Kidney (tissue), 22 donors: ENCODE measurements at places on chromosomes 5 and 9. TPM values are rescaled to one million over a fixed set of nuclear protein-coding genes. Genes with fewer than 3 reads are reported as not detected.

CTXN3 gene
- 79.2 TPM for polyA plus RNA-seq

ROPN1L gene
- 1.4 TPM for polyA plus RNA-seq

GRCh38 chr9:133130685-133131244 lies 9.7 kb upstream of the RALGDS start:
- no peak overlapping the region for H3K4me3 ChIP-seq
- no peaks in the 10 kb centered on the region for H3K27me3 ChIP-seq
- no peaks in the 10 kb centered on the region for H3K36me3 ChIP-seq
- peaks cover 38% of the 10 kb centered on the region for H3K4me1 ChIP-seq

- H3K4me1 ChIP-seq = no peaks in the 10 kb centered on the region
- H3K36me3 ChIP-seq = no peaks in the 10 kb centered on the region
- no peak overlapping the region for H3K27ac ChIP-seq
- peaks cover 11% of the 10 kb centered on the region for H3K27me3 ChIP-seq
- H3K4me3 ChIP-seq = no peak overlapping the region
- DNase-seq = no peak
Measured at GRCh38 chr9:128399861-128400260, 20.8 kb upstream of the CERCAM start.

- DNase-seq = peak; percentile 83
- no peaks in the 10 kb centered on the region for H3K36me3 ChIP-seq
- H3K4me3 ChIP-seq = no peak overlapping the region
- no peak overlapping the region for H3K27ac ChIP-seq
Measured at GRCh38 chr5:117680426-117680825, 1105.8 kb upstream of the SEMA6A start.

MIER3 gene
- 4.7 TPM for polyA plus RNA-seq

DNA sequence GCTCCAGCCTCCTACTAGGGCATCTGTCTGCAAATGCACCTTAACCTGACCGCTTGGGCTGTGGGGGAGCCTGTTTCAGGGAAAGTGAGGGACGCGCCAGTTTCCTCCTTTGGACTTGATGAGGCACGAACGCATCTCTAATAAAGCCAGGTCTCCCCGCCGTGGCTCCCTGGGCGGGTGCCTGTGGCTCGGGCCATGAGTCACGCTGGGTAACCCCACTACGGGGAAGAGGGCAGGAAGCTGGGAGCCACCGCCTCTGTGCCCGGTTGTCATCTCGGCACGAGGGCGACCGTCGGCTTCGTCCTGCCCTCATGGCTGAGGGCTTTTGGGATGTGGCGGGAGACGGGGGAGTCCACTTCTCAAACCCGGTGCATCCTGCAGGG lies 12.1 kb downstream of the NOTCH1 start:
- peaks cover 5% of the 10 kb centered on the region for H3K4me1 ChIP-seq
- no peaks in the 10 kb centered on the region for H3K36me3 ChIP-seq
- no peaks in the 10 kb centered on the region for H3K27me3 ChIP-seq

GRCh38 chr5:139930406-139930805 lies 112.7 kb downstream of the NRG2 start:
- H3K4me3 ChIP-seq = no peak overlapping the region
- no peak overlapping the region for H3K27ac ChIP-seq
- H3K4me1 ChIP-seq = no peaks in the 10 kb centered on the region
- DNase-seq = no peak

GRCh38 chr9:34496149-34496712 lies 26.6 kb downstream of the ENHO start:
- no peak overlapping the region for H3K27ac ChIP-seq
- H3K4me1 ChIP-seq = no peaks in the 10 kb centered on the region
- no peaks in the 10 kb centered on the region for H3K27me3 ChIP-seq
- H3K36me3 ChIP-seq = no peaks in the 10 kb centered on the region

- no peak overlapping the region for H3K27ac ChIP-seq
- no peak overlapping the region for H3K4me3 ChIP-seq
- no peaks in the 10 kb centered on the region for H3K36me3 ChIP-seq
- peaks cover 2% of the 10 kb centered on the region for H3K4me1 ChIP-seq
- no peak for DNase-seq
Measured at GRCh38 chr5:73336366-73336765, 112.2 kb downstream of the FOXD1 start.

DNA sequence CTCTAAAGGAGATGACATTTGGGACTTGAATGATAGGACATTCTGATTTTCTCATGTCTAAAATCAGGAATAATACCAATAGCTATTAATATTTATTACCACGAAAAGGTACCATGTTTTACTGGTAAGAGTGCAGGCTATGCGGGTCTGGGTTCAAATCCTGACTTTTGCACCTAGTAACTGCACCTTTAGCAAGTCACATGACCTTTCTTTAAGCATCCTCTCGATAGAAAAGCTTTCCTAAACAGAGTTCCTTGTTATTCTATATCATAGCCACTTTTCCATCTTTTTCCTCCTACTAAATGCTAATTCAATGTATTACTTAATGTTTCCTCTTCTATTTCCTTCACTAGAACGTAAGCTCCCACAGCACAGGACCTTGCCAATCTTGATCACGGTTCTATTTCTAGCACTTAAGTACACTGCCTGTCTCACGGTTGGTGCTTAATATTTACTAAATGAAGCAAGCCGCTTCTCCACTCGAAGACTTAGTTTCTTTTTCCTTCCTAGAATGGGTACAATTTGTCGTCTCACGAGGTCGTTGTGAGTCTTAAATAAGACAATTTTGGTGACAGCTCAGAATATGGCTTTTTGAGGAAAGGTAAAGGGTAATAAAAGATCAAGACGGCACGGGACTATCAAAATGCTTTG lies 816 bp downstream of the RBM18 start:
- H3K27me3 ChIP-seq = no peaks in the 10 kb centered on the region
- no peak for DNase-seq
- peak overlapping the region; percentile 98 for H3K4me3 ChIP-seq
- peaks cover 13% of the 10 kb centered on the region for H3K4me1 ChIP-seq
- peaks cover 7% of the 10 kb centered on the region for H3K36me3 ChIP-seq

DNA sequence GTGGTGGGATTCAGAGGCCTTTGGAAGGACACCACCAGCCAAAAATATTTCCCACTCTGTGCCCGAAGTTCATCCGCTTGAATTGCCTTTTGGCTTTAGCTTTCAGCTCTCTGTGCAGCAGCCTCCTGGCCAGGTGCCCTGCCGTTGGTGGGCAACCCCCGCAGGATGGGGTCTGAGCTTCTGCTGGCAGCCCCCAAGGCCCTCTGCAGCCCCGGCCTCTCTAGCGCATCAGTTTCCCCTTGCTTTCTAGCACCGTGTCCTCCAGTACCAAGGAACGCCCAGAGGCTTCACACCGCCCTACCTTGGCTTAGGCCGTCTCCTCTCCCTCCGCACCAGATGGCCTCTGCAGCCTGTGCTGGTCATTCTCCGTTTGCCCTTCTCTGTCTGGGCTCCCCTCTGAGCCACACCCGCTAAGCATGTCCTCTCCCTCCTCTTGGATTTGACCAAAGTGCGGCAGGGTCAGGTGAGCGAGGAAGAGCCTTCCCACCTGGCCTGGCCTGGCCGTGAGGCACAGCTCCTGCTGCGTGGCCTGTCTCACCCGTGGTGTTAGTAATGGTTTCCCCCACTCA lies 4.2 kb upstream of the TSC1 start:
- peaks cover under 1% of the 10 kb centered on the region for H3K4me1 ChIP-seq
- DNase-seq = no peak
- H3K36me3 ChIP-seq = no peaks in the 10 kb centered on the region
- H3K4me3 ChIP-seq = no peak overlapping the region
- H3K27me3 ChIP-seq = no peaks in the 10 kb centered on the region

DNA sequence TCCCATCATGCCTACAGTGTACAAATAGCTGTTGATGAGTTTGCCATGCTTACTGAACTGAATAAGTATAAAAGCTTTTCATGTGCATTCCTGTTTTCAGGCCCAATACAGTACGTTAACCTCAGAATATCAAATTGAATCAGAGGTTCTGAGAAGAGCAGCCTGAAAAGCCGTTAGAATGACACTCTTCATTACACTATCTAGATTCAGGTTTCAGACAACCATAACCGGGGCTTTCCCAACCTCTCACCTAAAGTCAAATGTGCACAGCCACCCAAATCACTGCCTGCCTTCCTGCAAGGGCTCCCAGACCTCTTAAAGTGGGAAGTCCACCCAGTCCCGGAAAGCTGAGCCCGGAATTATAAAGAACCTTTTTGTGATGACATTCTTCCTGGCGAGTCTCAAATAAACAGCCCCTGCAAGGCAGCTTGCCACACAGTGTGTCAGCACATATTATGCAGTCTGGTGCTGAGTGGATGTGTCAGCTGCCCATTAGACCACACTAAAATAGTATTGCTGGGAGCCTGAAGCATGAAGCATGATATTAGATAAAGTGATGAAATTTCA lies 245.8 kb downstream of the TLE4 start:
- no peak overlapping the region for H3K27ac ChIP-seq
- no peak for DNase-seq
- no peaks in the 10 kb centered on the region for H3K36me3 ChIP-seq

GRCh38 chr5:37355161-37355560 lies 15.7 kb downstream of the NUP155 start:
- H3K36me3 ChIP-seq = peaks cover 18% of the 10 kb centered on the region
- no peaks in the 10 kb centered on the region for H3K27me3 ChIP-seq
- no peak for DNase-seq
- H3K27ac ChIP-seq = no peak overlapping the region
- no peak overlapping the region for H3K4me3 ChIP-seq
- H3K4me1 ChIP-seq = no peaks in the 10 kb centered on the region

DNA sequence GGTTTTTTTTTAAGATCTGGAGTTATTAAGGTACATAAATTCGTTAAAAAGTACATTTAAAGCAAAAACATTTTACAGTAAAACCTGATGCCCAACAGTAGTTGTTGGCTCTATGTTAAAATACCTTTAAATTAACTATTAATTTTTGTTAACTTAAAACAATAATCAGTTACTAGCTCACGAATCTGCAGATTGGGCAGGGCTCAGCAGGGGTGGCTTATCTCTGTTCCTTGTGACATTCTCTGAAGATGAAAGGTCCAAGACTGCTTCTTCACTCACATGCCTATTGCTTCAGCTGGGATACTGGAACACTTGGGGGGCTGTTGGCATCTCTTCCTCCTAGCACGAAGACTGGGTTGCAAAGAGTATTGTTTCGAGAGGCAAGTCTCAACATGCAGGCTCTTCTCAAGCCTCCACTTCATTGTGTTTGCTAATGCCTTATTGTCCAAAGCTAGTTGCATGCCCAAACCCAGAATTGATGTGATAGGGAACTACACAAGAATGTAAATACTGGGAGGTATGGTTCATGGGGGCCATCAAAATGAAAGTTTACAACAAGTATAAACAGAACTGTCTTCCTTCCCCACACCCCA lies 46.6 kb downstream of the MAP3K1 start:
- H3K27me3 ChIP-seq = no peaks in the 10 kb centered on the region
- no peak overlapping the region for H3K27ac ChIP-seq
- H3K36me3 ChIP-seq = peaks cover 15% of the 10 kb centered on the region
- peaks cover 6% of the 10 kb centered on the region for H3K4me1 ChIP-seq

RETREG1 gene
- polyA plus RNA-seq = 53.6 TPM

DNA sequence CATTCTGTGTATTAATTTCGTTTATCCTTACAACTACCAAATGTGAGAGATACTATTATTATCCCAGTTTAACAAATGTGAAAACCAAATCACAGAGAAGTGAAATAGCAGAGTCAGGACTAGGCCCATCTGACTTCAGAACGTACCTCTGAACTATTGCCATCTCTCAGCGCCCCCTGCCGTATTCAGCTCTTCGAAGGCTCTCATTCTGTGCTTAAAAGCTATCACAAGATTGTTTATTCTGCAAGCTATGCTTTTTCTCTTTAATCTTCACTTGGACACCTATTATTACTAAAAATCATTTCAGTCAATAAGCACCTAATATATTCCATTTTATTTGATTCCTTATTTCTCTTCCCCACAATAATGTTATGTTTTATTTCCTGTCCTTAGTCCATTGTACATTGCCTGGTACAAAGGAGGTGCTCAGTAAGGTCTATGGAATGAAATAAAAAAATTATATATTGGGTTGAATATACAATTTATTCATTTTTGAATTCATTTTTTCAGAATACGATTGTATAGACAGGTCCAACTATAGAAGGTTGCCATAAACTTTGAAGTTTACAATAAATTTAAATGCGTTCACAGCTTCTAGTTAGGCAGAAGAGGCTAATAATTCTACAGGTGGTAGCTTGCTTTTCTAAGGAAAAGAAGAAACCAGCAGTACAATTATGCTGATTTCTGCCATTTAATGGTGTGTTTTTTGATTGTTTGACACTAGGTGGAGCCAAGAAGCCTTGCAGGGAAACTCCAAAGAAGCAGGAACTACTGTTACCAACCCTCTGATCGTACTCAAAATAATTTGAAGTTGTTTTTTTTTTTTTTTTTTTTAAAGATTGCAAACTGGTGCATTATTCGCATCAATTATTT lies 202.2 kb upstream of the DMRTA1 start:
- H3K4me3 ChIP-seq = no peak overlapping the region
- no peak for DNase-seq
- H3K27ac ChIP-seq = no peak overlapping the region
- H3K27me3 ChIP-seq = no peaks in the 10 kb centered on the region

- DNase-seq = no peak
- no peaks in the 10 kb centered on the region for H3K4me1 ChIP-seq
- H3K36me3 ChIP-seq = no peaks in the 10 kb centered on the region
- no peaks in the 10 kb centered on the region for H3K27me3 ChIP-seq
Measured at GRCh38 chr5:158607088-158607487, 492.6 kb downstream of the EBF1 start.

- no peak overlapping the region for H3K27ac ChIP-seq
- H3K36me3 ChIP-seq = no peaks in the 10 kb centered on the region
- no peaks in the 10 kb centered on the region for H3K4me1 ChIP-seq
- no peak overlapping the region for H3K4me3 ChIP-seq
Measured at GRCh38 chr9:137371521-137371941, 51.4 kb downstream of the EXD3 start.

GRCh38 chr9:4258320-4259090 lies 41.4 kb downstream of the GLIS3 start:
- H3K27ac ChIP-seq = no peak overlapping the region
- H3K27me3 ChIP-seq = no peaks in the 10 kb centered on the region
- DNase-seq = no peak
- H3K4me3 ChIP-seq = no peak overlapping the region
- H3K36me3 ChIP-seq = no peaks in the 10 kb centered on the region
- H3K4me1 ChIP-seq = peaks cover 3% of the 10 kb centered on the region

GRCh38 chr5:54876-55569 lies 36.9 kb upstream of the PLEKHG4B start:
- H3K4me1 ChIP-seq = no peaks in the 10 kb centered on the region
- DNase-seq = no peak
- H3K36me3 ChIP-seq = no peaks in the 10 kb centered on the region
- no peak overlapping the region for H3K27ac ChIP-seq
- H3K27me3 ChIP-seq = no peaks in the 10 kb centered on the region
- no peak overlapping the region for H3K4me3 ChIP-seq

DNA sequence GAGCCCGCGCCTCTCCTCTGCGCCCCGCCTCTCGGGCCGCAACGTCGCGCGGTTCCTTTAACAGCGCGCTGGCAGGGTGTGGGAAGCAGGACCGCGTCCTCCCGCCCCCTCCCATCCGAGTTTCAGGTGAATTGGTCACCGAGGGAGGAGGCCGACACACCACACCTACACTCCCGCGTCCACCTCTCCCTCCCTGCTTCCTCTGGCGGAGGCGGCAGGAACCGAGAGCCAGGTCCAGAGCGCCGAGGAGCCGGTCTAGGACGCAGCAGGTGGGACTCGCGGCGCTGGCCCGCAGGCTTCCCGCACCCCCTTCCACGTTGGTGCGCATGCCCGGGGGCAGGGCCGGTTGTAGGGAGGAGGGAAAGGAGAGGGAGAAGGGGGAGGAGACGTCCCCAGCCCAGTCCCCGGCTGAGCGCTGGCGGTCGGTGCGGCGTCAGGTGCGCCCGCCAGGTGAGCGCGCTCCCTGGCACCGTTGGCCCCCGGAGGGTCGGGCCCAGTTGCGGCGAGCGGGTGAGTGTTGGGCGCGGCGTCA lies at the start of gene OCLN:
TSS of gene OCLN (plus strand) at position 400 of the 532 bp plus-strand sequence. CDS start 11,455 bp downstream, outside the sequence.
- H3K4me1 ChIP-seq = peaks cover 6% of the 10 kb centered on the region
- H3K4me3 ChIP-seq = peak within 1 kb of the TSS; percentile 62
- no peaks in the 10 kb centered on the region for H3K36me3 ChIP-seq
- peak; percentile 94 for DNase-seq
- H3K27ac ChIP-seq = peak within 1 kb of the TSS; percentile 96
